Neural crest cell (in vitro differentiated cells): ENCODE measurements at places on chromosomes 5 and 9. TPM values are rescaled to one million over a fixed set of nuclear protein-coding genes. Genes with fewer than 3 reads are reported as not detected.

Gene FSTL4
- total RNA-seq: 1.6 and 2.0 TPM in 2 replicates

Gene CCDC187
- total RNA-seq: 0.07 TPM in 1 of 2 replicates, not detected in the other

Gene C9orf85
- 13.4 and 15.4 TPM in 2 replicates for total RNA-seq

Gene LHX3
- total RNA-seq: 0.07 TPM in 1 of 2 replicates, not detected in the other

Gene PRR7
- total RNA-seq: 16.1 and 19.0 TPM in 2 replicates

Gene IL6ST
- total RNA-seq: 39.6 and 47.9 TPM in 2 replicates

Gene RMND5B
- 42.4 and 43.5 TPM in 2 replicates for total RNA-seq

Gene ADAMTS19
- total RNA-seq: 3.0 and 3.1 TPM in 2 replicates

Gene ST6GALNAC4
- 12.6 and 14.5 TPM in 2 replicates for total RNA-seq

Gene CCDC171
- 6.1 and 7.2 TPM in 2 replicates for total RNA-seq

Gene PRRX2
- total RNA-seq: 0.65 and 0.68 TPM in 2 replicates

Gene OBP2A
- not detected in 2 replicates for total RNA-seq

Gene TAF11L11
- total RNA-seq: not detected in 2 replicates

Gene SLC6A19
- total RNA-seq: not detected in 2 replicates

Gene GPRIN1
- 35.9 and 39.0 TPM in 2 replicates for total RNA-seq

Gene TLX3
- total RNA-seq: 0.51 and 0.52 TPM in 2 replicates

Gene CNTFR
- total RNA-seq: 112 and 115 TPM in 2 replicates

Gene FGF18
- total RNA-seq: 2.4 TPM in 2 replicates

Gene SARDH
- total RNA-seq: 4.5 and 4.6 TPM in 2 replicates
